ENCODE measurements at places on chromosomes 3 and 15.

DNA sequence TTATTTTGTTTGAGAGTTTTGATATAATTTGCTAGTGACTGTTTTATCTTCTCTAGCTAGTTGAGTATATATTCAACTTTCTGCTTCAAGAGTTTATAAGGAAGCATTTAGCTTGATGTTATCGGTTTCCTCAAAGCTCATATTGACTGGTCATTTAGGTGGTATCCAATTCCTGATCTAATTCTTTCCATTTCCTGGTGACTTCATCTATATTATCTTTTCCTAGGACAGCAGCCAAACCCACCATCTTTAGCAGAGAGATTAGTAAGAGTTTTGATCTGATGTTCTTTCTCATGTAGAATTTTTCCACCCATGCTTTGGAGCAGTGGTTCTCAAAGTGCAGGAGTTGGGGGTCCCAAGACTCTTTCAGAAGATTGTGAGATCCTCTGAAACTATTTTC lies 148.6 kb upstream of the STT3B start:
- no peak for DNase-seq

DNA sequence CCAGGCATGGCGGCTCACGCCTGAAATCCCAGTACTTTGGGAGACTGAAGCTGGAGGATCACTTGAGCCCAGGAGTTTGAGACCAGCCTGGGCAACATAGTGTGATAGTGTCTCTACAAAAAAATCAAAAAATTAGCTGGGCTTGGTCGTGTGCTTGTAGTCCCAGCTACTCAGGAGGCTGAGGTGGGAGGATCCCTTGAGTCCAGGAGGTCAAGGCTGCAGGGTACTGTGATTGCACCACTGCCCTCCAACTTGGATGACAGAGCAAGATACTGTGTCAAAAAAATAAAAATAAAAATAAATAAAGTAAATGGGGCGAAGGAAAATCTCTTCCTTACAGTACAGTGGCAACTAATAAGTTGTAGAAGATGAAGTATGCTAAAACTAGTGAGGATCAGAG lies 29.6 kb downstream of the LSM3 start:
- no peak for DNase-seq

- DNase-seq = peak; percentile 11
Measured at GRCh38 chr3:195911946-195912270, 3.6 kb upstream of the TNK2 start.

- no peak for DNase-seq
Measured at GRCh38 chr3:86937306-86937791, 53.6 kb downstream of the VGLL3 start.

GRCh38 chr3:142694225-142694624 lies 29.6 kb upstream of the TRPC1 start:
- no peak for DNase-seq

DNA sequence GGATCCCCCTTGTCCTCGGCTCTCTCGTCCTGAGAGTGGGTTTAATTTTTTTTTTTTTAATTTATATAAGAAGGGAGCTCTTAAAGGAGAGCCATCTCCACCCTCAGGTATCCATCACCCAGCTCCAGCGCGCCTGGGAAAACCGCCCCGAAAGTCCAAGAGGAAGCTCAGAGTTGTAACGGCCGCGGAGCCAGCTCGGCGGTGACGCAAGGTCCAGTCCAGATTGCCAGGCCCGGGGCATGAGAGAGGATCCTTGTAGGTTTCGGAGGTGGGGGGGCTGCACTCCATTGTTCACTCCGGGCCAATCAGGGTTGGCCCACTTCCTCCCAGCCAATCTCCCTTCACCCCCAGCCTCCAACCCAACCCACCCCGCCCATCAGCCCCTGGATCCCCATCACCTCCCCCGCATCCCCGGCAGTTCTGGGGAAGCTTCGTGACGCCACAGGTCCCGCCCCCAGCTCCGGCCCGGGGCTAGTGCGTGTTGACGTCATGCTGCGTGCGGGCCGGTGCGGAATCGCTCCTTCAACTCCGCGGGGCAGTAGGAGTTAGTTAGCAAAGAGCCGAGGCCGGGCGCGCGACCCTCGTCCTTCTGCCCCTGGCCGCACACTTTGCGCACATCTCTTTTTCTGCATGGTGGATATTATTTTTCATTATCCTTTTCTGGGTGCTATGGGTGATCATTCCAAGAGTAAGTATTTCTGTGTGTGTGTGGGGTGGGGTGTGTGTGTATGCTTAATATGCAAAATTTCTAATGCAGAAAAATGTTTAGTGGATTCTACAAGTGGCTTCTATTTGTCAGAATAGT lies at the start of gene ISL2:
Gene ISL2 (plus strand): TSS at position 520 of the 805 bp plus-strand sequence. CDS start 111 bp downstream, at position 631.
- peak; percentile 81 for DNase-seq

Data from aorta (tissue), 5 donors.